Cardiac muscle cell (in vitro differentiated cells and primary cell): ENCODE measurements at places on chromosomes 13 and 19. TPM values are rescaled to one million over a fixed set of nuclear protein-coding genes. Genes with fewer than 3 reads are reported as not detected.
A peak's percentile ranks its signal among the peaks of the same experiment; 100 is the strongest.

DNA sequence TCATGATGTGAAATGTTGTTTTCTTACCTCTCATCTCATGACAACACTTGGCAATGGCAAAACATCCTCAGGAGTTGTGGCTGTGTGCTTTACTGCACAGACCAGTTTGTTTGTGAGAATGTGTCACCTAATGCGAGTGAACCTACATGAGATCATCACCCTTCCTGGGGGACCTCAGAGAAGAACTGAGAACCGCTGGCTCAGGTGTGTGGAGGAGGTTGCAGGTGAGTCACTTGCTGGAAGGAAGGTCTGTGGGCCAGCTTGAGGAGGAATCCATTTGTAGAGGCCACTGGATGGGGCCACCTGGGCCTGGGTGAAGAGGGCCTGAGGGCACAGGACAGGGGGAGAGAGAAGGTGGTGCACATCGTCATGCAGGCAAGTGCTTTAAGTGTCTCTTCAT is 3.0 kb upstream of the CEACAM1 start:
- no peak for DNase-seq

SULT2B1 gene
- polyA plus RNA-seq, result 0.20 and 0.85 TPM in 2 replicates

- no peak for DNase-seq
Measured at GRCh38 chr13:53338760-53339159, 310.1 kb downstream of the OLFM4 start.

DNA sequence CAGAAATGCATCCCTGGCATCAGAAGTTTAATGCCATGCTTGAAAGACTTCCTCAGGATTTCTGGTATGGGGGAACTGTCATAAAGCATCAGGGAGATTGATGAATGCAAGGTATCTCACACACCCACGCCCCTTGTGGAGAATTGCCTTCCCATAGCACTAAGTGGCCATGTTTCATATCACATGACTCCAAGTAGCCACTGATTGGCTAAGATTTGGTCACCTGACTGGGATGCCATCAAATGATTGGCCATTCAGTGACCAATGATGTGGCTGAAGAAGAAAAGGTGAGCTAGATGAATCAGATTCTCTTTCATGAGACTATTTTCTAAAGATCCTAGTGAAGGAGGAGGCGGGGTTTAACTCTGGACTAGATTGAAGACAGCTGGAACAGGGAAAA is 7.3 kb downstream of the KLK8 start:
- no peak for DNase-seq

DNA sequence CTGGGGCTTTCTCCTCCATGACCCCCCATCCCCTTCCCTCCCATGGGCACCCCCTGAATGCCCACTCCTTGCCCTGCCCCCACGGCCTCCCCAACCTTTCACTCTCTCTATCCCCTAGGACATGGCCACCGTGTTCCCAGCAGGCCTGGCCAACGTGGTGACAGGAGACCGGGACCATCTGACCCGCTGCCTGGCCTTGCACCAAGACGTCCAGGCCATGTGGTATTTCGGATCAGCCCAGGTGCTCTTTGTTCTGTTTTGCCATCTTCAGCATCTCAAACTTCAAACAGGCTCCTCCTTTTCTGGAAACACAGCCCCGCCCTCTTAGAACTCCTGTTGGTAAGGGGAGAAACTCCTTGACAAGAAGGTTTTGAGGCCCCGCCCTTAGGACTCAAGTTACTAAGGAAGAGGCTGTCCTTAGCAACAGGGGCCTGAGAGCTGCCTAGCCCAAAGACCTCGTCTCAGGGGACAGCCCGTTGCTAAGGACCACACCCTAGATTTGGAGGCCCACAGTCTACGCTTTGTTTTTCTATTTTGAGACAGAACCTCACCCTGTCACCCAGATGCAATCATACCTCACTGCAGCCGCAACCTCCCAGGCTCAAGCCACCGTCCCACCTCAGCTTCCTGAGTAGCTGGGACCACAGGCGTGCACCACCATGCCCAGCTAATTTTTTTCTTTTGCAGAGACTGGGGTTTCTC is 5.1 kb upstream of the FLT3LG start:
- DNase-seq, result peak; percentile 70

ZNF480 gene
- 20.6 and 24.7 TPM in 2 replicates for polyA plus RNA-seq

DNA sequence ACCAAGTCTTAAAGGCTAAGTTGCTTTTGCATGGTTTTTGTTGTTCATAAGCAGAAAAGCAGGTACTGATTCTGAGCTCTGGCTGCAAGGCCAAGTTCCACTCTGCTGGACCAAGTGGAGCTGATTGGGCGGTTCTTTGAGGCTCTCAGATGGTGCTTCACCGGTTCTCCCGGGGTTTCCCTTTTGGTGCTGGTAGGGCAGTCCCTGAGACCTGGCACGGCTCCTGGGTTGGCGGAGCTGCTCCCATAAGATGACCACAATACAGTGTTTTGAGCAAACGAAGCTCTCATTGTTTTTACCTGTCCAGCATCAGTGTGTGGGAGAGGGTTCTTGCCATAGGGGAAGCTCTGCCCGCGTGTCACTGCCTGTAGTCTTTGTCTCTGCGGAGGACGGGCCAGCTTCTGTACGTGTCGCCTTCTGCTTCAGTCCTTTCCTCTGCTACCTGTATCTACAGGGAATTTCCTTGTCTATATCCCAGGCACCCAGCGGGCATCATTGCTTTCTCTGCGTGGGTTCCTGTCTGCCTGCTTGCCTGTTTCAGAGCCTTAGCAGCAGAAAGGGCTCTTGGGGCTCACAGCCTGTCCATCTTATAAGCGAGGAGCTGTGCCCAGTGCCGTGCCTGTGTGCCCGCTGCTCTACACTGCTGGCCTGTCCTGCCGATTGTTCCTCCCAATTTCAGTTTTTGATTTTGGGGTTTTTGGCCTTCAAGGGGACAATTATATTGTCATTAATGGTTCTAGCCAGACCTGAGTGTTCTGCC is 2.3 kb downstream of the U2AF2 start:
- peak; percentile 13 for DNase-seq

GRCh38 chr13:48258430-48258829 is 25.4 kb downstream of the ITM2B start:
- DNase-seq, result no peak

DNA sequence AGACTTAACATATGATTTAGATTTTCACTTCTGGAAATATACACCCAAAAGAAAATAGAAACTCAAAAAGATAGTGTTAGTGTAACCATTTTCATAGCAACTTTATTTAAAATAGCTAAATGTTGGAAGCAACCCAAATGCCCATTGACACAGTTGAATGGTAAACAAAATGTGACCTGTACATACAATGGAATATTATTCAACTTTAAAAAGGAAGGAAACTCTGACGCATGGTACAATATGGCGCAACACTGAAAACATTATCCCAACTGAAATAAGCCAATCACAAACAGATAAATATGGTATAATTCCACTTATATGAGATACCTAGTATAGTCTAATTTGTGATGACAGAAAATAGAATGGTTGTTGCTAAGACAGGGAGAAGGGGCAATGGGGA is 1456.1 kb upstream of the MIR17HG start:
- no peak for DNase-seq

DNA sequence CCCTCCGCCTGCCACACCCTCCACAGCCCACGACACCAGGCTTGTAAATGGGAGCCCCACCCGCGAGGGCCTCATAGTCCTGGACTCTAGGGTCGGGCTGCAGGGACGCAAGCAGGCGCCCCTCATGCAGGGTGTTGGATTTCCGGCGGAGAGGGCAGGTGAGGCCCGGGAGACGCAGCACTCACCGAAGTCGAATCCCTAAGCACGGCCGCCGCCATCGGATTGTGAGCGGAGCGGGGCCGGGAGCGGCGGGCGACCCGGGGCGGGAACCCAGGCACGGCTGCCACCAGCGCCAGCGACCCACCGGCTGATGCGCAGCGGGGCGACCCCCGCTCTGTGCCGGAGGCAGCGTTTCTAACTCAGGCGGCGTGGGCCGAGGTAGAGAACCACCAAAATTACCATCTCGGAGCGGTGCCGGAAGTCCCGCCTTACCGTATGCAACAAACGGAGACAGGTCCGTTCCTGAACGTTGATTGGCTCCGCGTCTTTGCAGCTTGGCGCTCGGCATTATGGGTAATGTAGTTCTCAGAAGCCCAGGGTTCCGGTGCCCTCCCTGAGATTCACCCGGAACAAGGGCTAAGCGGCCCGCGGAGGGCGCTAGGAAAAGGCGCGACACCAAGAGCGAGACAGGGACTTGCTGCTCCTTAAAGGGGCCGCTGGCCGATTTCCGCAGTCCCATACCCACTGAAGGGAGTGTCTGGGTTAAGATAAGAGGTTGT is at the start of gene ZNF416:
TSS of gene ZNF416 (minus strand) at position 425 of the 719 bp plus-strand sequence. CDS start at position 218, 207 bp downstream.
- DNase-seq, result peak; percentile 99

DNA sequence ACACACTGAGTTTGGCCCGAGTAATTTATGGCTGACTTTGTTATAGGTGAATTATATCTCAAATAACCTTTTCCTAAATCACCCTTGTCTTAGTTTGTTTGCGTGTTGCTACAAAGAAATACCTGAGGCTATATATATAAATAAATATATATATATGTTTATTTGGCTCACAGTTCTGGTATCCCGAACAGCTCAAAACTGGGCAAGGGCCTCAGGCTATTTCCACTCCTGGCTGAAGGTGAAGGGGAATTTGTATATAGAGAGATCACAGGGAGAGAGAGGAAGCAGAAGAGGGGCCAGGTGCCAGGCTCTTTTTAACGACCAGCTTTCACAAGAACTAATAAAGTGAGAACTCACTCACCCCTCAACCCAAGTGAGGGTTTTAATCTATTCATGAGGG is 159.9 kb upstream of the STARD13 start:
- no peak for DNase-seq

TRAPPC2B gene
- 34.6 and 39.3 TPM in 2 replicates for polyA plus RNA-seq

GRCh38 chr19:8352134-8352827 is 9.2 kb upstream of the KANK3 start:
- DNase-seq, result no peak

DNA sequence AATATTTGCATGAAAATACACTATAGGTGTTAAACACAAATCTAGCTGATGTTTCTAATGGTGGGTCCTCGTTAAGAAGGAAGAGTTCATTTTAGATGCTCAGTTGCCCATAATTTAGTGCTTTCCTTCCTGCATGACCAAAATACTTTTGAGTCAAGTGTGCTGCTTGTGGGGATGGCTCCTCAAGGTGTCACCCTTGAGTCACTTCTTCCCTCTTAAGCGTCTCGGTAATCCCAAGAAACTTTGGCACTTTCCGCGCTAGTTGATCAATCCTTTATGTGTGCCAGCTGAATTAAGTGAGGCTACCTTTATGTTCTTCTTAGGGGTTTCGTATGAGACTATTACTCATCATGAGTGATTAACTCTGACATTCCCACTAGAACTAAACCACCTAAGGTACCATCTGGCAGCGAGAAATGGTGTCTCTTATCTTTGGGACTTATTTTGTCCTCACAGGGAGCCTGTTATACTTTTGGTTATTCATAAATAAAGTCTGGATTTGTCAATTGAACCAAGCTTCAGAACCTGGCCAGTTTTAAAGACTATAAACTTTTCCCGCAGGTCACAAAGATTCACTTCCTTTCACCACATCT is 106.8 kb downstream of the NHLRC3 start:
- peak; percentile 56 for DNase-seq

DNA sequence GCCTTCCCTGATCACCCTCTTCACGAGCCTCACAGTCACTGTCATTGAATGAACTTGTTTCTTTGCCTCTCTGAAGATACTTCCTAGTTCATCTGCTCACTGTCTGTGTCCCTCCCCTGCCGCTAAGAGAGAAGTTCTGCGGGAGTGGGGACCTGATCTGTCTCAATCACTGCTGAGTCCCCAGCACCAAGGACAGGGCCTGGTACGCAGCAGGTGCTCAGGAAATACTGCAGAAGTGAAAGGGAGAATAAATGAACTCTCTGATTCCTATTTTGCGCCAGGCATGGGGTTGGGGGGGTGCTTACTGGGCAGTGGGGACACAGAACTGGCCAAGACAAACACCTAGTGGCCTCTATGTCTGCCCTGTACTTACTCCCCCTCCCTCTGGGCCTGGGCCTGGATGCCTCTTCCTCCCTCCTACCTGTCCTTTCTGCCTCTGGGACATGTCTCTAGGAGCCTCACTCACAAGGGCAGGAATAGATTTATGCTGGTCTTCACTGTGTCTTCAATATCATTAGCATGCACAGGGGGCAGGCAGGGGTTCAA is 17.5 kb downstream of the FCGBP start:
- no peak for DNase-seq

DNA sequence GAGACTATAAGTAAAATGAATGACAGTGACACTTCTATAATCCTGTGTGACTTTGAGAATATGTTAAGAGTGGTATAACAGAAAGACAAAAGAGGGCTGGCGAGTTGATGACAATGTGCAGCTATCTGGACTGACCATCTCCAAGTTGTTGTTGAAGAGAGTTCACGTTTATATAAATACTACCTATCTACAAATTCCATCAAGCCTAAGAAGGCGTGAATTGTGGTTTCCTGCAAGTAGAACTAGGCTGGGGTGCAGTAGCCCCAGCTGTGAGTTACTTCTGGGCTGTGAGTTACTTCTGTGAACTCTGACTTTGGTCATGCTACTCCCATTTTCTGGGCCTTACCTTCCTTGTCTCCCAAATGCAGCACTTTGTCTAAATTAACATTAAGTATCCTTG is 561.0 kb downstream of the TBC1D4 start:
- DNase-seq, result no peak

- DNase-seq, result no peak
Measured at GRCh38 chr19:6668691-6669090, 1.3 kb downstream of the TNFSF14 start.

DNA sequence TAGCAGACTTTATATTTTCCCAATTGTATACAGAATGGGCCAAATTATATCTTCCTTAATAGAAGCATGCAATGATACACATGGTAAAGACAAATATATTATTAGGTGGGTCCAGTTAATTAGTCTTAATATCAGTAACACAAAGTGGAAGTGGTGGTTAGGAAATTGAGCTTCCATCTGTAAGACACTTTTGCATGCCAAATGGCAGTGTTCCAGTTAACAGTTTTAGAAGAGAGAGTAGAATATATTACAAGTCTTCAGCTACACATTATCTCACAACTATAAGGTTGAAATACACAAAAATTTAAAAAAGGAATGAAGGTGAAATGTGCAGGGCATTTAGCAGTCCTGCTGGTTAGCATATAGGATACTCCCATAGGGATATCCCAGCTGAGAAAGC is 536.5 kb downstream of the PCDH9 start:
- DNase-seq, result peak; percentile 52

- DNase-seq, result no peak
Measured at GRCh38 chr13:35283856-35284255, 192.6 kb downstream of the MAB21L1 start.

ATP4A gene
- polyA plus RNA-seq, result 0.10 TPM in 1 of 2 replicates, not detected in the other

GRCh38 chr13:50140581-50141374 is 125.5 kb downstream of the KCNRG start:
- DNase-seq, result no peak

- DNase-seq, result peak; percentile 92
Measured at GRCh38 chr19:17499648-17500446, 11.6 kb upstream of the PGLS start.

- no peak for DNase-seq
Measured at GRCh38 chr19:18461471-18461870, 23.5 kb upstream of the ISYNA1 start.

GRCh38 chr13:49086722-49087121 is 111.0 kb downstream of the FNDC3A start:
- DNase-seq, result no peak

- DNase-seq, result no peak
Measured at GRCh38 chr13:42348576-42348975, 76.6 kb downstream of the AKAP11 start.
